Activated CD4-positive, CD25-positive, alpha-beta regulatory T cell treated with anti-CD3 and anti-CD28 coated beads, Interleukin-2, amount 50 U/mL, for 16 hours (primary cell): ENCODE measurements at places on chromosomes 2 and 18.

DNA sequence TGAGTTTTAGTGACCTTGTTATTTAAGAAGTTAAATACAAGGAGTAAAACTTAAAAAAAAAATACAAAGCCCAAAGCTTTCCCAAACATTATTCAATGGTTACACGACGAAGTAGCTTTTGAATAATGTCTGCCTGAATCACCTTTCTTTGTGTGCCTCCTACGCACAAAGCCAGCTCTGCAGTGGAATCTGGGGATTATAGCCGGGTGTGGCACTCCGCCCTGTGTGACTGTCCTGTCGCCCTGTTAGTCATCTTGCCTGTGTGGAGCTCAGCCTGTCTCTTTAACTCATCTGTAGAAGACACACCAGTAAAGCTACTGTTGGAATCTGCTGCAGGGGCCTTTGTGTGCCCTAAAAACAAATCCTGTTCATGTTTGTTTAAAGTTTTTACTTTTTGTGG is 79.4 kb upstream of the TCF7L1 start:
- no peak for DNase-seq

DNA sequence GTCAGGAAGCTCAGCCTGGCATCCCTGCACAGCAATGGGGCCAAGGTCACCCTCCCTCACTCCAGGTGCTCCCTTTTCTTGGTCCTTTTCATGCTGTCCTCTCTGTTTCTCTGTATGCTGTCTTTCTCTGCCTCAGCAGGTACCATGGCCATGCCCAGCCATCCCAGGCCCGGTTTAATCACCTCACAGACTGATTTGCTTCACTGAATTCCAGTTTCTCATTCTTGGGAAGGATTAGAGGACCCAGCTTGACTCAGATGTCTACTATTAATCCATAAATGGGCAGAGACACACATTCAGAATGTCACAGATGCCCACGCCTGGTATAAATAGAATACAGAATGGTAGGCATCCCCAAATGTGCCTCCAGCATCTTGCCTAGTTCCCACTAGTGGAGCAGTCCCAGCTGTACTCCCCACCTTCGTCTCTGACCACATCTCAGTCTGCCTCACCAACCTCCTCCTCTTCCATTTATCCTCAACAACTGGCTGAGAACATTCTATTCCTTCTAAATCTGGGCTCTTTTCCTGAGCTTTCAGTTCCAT is 14.2 kb upstream of the L3MBTL4 start:
- DNase-seq = no peak

GRCh38 chr18:7256618-7257425 is 25.9 kb downstream of the LRRC30 start:
- DNase-seq = no peak

DNA sequence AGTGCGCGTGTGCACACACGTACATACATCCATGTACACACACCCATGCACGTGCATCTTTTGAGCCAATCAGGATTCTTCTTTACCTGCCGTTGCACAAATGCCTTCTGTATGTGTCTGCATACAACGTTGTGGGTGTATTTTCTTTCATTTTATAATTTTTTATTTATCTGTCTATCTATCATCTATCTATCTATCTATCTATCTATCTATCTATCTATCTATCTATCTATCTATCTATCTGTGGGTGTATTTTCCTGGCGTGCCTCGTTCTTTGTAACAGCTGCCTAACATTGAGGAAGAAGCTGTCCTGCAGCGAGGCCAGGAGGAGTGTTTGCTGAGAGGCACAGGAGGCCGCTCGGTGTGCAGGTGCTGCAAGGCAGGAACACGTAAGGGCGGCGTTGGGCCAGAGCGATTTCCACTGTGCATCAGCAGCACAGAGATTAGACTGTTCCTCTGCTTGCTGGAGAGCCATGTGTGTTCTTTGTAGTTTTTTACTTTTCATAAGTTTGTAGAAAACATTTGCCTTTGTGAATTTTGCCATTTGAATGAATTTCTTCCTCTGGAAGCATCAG is 84.4 kb downstream of the DGKD start:
- DNase-seq = no peak

DNA sequence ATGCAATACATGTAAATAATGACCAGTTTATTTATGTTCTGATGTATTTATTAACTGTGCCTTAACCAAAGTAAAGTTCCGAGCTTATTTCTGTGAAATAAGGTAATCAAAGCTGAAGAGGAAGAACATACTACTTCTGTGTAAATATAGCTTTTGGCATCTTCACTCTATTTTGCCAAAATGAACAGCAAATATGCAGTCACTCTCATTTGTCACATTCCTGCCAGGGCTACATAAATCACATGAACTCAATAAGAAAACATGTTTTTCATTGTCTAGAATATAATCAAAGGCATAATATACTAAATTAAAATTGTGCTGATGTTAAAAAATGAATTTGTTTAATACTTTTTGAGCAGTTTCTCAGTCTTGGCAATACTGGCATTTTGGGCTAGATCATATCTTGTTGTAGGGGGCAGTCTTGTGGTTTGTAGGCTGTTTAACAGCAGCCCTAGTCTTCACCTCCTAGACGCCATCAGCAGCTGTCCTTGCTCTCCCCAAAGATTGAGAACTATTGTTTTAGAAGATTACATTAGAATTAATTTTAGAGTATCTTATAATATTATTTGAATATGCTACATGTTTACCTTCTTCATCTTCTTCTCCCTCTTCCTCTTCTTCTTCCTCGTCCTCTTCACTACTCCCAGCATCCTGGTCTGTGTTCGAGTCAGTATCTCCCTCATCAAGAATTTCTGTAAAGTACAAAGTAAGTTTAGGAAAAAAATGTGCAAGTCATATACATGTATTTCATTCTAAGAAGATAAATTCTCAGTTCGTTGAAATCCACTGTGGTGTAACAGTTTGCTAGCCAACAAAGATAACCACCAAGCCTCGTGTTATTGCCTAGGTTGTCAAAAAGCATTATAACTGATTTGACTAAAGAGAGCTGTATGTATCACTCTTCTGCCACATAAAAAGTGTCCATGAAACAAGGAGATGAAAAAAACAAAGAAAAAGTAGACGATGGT is 41.5 kb downstream of the CWC22 start:
- no peak for DNase-seq

- DNase-seq = no peak
These were observed 1.1 kb downstream of the INHA start for GRCh38 chr2:219573166-219573565.

- DNase-seq = no peak
These were observed 75.0 kb upstream of the RBBP8 start for GRCh38 chr18:22858121-22858520.

DNA sequence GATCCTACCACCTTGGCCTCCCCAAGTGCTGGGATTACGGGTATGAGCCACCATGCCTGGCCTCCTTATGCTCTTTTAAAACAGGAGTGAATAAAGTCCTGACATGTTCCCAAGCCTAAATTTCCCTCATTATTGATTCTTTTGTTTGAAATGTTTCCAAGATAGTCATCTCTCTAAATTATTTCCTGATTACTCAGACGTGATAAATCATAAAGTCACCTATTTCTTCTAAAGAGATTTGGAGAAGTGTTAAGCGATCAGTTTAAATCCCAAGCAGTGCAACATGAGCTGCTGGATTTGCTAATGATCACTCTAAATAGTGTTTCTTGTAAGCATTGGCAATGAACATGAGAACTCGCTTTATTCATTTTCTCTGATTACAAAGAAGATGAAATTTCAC is 51.8 kb downstream of the PMAIP1 start:
- no peak for DNase-seq

- no peak for DNase-seq
These were observed 123.5 kb upstream of the PELI1 start for GRCh38 chr2:64267699-64268098.

DNA sequence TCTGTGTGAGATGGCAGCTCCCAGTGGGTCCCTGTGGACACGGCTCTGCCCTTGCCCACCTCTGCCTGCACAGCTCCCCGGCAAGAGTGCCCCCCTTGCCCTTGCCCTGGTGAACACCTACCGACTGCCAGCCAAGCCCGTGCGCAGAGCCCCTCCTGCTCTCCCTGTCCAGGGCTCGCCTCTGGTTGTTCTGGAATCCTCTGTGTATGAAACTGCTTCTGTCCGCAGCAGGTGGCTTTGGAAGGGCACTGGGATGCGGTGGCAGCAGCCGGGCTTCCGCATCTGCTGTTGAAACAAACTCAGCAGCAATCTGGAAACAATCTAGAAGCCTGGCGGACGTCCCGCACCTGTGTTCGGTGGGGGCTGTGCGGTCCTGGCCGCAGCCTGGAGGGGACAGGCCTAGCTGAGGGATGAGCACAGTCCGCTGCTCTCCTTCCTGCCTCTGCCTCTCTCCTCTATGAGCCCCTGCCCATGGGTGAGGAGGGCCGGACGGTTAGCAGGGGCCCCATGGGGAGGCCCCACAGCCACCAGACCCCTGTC is 34.0 kb upstream of the KLF11 start:
- no peak for DNase-seq

DNA sequence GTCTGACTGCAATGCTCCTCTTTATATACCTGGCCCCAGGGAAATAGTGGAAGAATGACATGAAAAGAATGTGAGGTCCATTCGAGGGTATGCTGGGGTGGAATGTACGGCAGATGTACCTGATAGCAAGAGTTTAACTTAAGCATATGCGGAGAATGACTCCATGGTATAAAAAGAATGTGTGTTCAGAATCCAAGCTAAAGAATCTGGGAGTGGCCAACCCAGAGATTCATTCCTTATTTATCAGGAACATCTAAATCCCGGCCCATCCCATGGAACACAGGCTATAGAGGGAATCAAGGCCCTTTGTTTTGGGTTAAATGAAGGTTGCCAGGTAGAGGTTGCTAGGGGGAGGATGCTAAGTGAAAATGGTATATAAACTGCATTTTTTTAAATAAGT is 150.0 kb downstream of the ZNF385B start:
- DNase-seq = no peak

DNA sequence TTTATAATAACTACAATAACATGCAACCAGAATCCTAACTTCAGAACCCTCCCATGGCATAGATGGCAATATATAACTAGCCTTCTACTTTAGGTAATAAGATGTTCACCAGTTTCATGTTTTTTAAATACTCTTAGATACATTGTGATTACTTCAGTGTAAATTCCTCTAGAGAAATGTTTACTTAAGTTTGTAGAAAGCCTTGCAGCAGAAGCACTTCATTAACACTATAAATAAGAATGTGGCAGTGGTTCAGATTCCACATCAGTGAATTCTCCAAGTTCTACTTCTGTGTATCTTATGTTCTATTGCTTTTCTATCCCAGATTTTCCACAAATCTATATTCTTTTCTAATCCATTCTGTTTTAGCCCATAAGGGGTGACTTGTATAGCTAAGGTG is 1.2 kb upstream of the RAD51AP2 start:
- no peak for DNase-seq

GRCh38 chr2:240439698-240440151 is 4.3 kb downstream of the GPC1 start:
- DNase-seq = no peak

- DNase-seq = no peak
These were observed 178.3 kb downstream of the TRIB2 start for GRCh38 chr2:12895017-12895416.

GRCh38 chr18:50830544-50830943 is 10.7 kb upstream of the MRO start:
- DNase-seq = no peak

- no peak for DNase-seq
These were observed 554.6 kb downstream of the DSC3 start for GRCh38 chr18:30487962-30488361.

DNA sequence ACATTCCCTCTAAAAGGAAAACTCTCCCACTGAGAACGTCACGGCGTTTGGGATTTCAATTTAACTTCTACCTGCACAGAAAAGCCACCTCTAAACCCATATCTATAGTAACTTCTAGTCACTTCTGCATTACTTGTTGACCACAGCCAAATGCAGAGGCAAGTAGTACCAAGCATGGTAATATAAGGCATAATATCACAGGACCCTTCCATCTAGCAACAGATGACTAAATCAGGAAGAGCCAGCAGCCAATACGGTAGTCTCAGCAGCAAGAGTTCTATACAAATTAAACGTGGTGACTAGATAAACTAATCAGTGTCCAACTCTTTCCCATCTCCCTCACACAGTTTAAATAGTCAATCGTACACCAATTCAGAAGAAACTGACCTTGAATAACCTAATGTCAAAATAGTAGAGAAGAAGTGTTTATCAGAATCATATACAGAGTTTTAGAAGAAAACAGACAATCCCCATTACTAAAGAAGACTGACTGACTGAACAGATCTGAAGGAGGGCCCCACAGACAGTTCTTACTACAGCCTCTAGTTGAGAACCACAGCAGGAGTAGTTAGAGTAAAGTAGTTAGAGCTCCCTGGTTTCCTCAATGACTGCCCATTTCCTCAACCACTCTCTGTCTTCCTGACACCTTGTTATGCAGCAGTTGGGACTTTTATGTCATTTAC is 30.0 kb downstream of the MEMO1 start:
- no peak for DNase-seq

- DNase-seq = no peak
These were observed 205.3 kb downstream of the TMEM247 start for GRCh38 chr2:46684661-46685060.

- DNase-seq = no peak
These were observed 58.7 kb downstream of the AFTPH start for GRCh38 chr2:64582774-64583340.

- no peak for DNase-seq
These were observed 2.4 kb downstream of the SP110 start for GRCh38 chr2:230217424-230217823.

- no peak for DNase-seq
These were observed 12.1 kb downstream of the FMNL2 start for GRCh38 chr2:152347076-152347475.

GRCh38 chr2:154603682-154604081 is 94.8 kb upstream of the KCNJ3 start:
- no peak for DNase-seq

DNA sequence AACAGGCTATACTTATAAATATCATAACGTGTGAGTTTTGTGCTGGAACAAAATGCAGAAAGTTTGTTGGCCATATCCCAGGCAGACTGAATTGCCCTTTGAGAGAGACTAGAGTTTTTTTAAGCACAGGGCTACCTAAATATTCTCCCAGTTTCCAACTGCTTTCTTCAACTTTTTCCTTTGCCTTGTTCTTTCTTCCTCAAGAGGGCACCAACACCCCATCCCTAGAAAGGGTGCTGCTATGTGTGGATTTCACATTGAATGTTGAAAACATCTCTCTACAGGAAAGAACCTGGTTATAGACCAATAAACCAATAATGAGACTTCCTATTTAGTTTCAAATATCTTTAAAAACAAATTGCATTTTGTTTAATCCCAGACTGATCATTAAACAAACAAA is 87.9 kb downstream of the ICOS start:
- DNase-seq = no peak

DNA sequence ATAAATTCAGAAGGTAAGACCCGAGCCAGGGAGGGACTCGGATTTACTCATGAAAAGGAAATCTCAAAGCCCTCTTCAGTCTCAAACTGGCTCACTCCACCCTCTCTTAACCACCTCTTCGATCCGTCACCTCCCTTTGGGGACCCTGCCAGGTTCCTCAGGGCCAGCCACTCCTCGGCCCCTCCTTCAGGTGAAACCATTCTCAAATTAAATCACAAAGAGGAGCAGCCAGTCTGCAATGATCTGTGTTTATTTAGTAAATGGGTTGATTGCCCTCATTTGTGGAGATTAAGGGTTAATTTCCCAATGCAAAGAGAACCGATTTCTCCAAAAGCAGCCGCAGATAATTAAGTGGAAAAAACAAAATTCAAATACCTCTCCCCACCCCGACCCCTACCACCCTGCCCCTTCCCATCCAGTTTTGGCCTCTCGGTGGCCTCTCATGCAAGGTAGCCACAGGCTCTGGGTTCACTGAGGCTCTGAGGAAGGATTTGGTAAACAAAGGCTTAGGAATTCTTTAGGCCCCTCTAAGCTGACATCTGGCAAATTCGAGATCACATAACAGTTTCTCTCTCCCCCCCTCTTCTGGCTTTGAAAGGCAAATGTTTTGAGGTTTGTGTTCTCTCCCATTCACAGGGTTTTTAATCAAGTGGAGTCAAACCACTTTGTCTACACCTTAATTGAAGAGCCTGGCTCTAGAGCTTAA is 10.3 kb upstream of the FZD7 start:
- DNase-seq = no peak
